ENCODE measurements at places on chromosomes 13 and 19. TPM values are rescaled to one million over a fixed set of nuclear protein-coding genes. Genes with fewer than 3 reads are reported as not detected.

Gene ZNF763
- 1.6 TPM for total RNA-seq

Gene SPIB
- not detected for total RNA-seq

Gene IGLON5
- not detected for total RNA-seq

Gene KLK12
- total RNA-seq = not detected

Gene ZNF625
- total RNA-seq = 8.3 TPM

Gene USHBP1
- total RNA-seq = 20.9 TPM

Gene KRTDAP
- total RNA-seq = not detected

Gene TEX29
- 0.13 TPM for total RNA-seq

Gene SERPINE3
- not detected for total RNA-seq

Gene ERICH6B
- not detected for total RNA-seq

Gene NLRP5
- not detected for total RNA-seq

Gene CCDC106
- 9.5 TPM for total RNA-seq

Gene ZNF418
- total RNA-seq = 2.3 TPM

Gene ZNF543
- total RNA-seq = 10.1 TPM

Gene ZNF813
- 2.7 TPM for total RNA-seq

Gene ICAM5
- under 0.01 TPM for total RNA-seq

Gene PRODH2
- total RNA-seq = not detected

Gene KLK4
- not detected for total RNA-seq

Gene RNF113B
- total RNA-seq = not detected

Gene AMER2
- not detected for total RNA-seq

Gene ZNF253
- total RNA-seq = 2.4 TPM
